Left renal cortex interstitium (tissue), 4 donors: ENCODE measurements at places on chromosomes 5 and 9.

DNA sequence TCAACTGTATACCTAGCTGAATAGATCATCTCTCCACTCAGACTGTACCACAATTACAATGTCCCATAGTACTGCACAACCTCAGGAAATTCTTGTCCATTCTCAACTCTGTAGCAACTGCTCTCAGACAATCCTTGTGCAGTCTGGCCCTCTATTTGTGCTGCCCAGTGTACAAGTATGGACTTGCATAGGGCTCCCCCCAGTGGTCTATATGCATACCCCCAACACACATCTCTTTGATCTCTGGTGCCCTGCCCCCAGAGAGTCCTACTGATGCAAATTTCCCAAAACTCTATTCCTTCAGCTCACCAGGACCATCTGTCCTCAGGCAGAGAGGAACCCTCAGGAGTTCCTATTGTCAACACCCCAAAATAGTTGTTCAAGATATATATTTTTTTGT is 205.3 kb downstream of the SLCO4C1 start:
- DNase-seq = no peak

GRCh38 chr5:77431286-77431685 is 60.8 kb downstream of the WDR41 start:
- no peak for DNase-seq

GRCh38 chr5:97010606-97011005 is 74.7 kb downstream of the LNPEP start:
- no peak for DNase-seq

DNA sequence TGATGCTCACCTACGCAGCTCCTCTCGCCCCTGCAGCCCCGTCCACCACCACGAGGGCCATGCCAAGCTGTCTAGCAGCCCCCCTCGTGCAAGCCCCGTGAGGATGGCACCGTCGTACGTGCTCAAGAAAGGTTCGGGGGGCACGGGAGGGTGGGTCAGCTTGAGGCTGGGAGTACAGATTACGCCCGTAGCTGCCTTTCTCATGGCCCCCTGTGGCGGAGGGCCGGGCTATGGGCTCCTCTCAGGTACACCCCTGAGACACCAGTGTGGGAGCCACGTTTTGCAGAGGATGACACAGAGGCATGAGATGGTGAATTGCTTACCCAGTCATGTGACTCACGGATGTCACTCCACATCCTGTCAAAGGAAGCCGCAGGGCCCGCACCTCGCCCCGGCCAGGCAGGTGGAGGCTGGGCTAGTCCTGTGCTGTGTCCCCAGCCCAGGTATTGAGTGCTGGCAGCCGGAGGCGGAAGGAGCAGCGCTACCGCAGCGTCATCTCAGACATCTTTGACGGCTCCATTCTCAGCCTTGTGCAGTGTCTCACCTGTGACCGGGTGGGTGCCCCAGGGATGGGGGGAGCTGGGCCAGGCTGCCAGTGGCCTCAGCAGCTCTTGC is 33.7 kb downstream of the USP20 start:
- DNase-seq = no peak

DNA sequence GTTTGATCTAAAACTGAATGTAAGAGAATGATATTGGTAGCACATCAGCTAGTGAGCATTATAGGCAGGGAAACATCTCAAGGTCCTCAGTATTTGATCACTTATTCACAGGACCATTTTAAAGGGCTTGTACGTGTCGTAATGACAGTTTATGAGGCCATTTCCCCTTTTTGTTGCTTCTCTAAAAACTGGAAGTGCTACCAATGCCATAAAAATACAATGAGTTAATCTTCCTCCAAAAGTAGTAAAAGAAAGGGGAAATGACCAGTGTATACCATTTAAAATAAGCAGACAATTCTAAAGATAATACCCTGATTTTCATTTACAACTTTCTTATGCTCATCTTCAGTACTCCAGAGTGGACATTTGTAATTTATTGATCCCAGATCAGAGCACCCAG is 285.8 kb upstream of the PCSK5 start:
- DNase-seq = no peak

DNA sequence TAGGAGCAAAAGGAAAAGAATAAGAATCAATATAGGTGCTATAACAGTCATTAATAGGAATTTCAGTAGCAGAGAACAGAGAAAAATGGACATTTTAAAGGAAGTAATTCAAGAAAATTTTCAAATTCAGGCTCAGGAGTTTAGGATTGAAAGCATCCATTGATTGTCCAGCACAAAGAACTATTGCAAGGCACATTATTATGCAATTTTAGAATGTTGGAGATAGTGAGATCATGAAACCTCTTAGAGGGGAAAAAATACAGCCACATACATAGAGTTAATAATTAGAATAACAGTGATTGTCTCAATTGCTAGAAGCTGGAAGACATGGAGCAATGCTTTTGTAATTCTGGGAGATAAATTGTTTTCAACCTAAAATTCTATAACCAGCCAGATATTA is 31.5 kb downstream of the CNTLN start:
- no peak for DNase-seq

- no peak for DNase-seq
These were observed 372.3 kb downstream of the SPOCK1 start for GRCh38 chr5:137126829-137127228.

DNA sequence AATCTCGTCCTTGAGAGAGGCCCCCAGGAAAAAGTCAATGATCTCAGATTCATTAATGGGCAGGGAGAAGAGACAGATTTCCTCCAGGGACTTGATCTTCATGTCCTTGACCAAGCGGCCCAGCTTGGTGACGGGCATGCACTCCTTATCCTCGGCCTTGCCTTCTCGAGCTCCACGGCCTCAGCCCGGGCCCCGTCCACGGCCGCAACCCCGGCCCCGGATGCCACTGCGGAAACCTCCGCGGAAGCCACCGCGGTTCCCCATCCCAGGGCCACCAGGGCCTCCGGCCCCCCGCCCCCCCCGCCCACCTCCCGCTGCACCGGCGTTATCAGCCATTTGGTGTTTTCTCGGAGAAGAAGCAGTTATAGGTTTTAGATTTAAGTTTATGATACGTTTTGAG is 18.3 kb downstream of the INVS start:
- no peak for DNase-seq

DNA sequence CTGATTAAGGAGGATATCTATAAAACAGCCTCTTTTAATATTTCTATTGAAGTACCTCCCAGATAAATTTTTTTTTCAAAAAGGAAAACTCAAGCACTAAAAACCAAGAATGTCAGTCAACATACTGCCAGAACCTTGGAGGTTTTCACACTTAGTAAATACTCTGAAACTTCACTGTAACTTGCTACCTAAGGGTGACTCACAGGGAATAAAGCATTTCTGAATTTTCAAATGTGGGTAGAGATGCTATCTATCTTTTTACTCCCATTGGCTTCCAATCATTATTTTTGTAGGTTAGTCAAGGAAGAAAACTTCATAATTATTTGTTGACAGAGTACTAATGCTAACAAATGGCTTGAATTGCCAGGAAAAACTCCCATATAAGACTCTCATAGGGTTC is 46.1 kb downstream of the SLC25A46 start:
- DNase-seq = no peak

DNA sequence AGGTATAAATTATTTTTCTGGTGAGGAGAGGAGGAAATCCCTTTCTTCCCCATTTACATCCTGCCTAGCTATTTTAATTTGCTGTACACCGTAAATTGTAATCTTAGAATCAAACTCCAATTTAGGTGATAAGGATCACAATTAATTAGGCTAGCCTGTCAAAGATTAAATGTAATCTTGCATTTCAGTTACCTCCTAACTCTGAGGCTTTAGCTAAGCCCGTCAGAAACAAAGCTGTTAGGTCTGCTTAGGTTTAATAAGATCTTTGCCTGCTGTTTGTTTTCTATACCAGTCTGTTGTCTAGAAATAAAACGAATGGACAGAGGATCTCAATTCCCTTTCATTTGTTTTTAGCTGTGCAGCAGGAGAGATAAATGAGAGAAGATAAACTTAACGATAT is 51.5 kb downstream of the PIK3R1 start:
- DNase-seq = no peak

DNA sequence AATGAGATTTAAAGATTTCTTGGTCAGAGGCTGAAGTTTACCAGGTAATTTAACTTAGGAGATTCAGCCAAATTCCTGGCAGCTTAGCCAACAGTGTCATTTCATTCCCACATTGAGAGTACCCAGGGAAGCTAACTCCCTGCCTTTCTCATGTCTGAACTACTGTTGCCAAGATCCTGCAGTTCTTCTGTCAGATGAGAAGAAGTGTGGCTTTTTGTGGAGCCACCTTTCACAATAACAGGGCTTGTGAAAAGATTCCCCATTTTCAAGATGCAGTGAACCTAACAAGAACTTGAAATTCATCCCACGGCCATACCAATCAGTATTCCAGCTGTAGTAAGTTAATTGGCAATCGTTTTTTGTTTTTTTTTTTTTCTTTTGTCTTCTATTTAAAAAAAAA is 176.4 kb downstream of the XRCC4 start:
- DNase-seq = no peak

DNA sequence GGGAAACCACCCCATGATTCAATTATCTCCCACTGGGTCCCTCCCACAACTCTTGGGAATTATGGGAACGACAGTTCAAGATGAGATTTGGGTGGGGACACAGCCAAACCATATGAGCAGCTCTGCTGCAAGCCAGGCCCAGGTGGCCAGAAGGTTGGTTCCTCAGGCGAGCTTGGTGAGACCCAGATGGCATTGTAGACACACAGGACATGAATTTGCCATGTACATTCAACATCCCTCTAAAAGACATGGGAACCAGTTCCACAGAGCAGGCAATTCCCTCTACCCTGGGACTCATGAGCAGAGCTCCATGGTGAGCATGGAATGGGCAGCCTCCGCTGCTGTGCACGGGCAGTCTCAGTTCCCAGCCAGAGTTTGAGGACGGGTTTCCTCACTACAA is 53.3 kb downstream of the NSUN2 start:
- no peak for DNase-seq

DNA sequence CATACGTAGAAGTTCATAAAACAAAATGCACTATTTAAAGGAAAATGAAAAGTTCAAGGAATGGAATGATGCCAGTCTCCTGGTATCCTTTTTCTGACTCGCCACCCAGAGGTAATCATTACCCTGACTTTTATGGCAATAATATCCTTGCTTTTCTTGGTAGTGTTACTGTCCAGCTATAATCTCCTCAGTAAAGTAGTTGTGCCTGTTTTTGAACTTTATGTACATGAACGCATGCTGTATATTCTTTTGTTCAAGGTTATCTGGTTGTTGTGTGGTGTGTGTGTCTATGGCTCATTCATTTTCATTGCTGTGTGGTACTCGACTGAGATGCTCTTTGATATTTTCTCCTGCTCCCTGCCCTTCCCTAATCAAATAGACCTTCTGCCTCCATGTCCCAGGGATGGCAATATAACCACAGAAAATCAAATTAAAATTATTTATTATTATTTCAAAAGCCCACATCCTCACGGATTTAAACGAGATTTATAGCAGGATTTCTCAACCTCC is 29.2 kb upstream of the FBP1 start:
- DNase-seq = no peak

DNA sequence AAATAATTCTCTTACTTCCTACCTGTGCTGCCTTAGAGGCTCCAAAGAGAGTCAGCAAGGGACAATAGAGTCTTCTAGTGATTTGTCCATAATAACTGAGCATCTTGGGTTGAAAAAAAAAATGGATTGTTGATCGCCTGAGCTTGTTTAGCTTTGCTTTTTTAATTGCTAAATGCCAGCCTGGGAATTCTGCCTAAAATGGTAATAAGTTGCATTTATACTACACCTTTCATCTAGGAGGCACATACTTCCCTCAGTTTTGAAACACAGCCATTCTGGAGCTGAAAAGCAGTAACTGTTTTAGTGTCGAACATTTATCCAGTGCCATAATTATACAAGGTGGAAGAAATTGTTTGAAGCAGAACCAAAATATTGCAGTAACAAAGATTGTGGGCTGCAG is 421.3 kb downstream of the CAAP1 start:
- no peak for DNase-seq

DNA sequence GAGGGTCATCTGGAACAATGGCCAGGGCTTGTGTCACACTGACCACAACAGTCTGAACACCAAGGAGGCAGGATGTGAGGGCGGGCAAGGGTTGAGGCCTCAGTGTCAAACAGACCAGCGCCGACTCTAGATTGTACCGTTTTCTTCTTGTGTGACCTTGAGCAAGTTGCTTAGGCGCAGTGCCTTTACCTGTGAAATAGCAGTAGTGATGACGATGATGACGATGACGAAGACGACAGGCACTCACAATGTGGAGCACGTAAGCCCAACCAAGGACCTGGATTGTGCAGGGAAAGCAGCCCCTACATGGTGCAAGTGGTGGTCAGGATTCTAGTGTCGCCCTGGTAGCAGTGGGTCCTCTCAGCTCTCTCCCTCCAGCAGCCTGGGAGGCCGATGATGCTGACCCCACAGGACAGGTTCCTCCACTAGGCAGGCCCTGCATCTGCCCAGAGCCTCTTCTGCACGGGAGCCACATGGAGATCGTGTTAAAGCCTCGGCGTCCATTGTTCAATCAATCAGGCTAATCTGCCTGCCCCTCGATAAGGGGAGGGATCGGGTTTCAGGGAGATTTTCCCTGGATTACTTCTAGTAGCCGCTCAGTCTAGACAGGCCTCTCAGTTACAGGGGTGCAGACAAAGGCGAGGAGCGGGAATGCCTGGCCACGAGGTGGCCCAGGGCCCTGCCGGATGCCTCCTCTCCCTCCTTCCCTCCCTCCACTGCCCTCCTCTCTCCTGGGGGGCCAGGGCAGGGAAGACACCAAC is 91.7 kb downstream of the MACROH2A1 start:
- no peak for DNase-seq

DNA sequence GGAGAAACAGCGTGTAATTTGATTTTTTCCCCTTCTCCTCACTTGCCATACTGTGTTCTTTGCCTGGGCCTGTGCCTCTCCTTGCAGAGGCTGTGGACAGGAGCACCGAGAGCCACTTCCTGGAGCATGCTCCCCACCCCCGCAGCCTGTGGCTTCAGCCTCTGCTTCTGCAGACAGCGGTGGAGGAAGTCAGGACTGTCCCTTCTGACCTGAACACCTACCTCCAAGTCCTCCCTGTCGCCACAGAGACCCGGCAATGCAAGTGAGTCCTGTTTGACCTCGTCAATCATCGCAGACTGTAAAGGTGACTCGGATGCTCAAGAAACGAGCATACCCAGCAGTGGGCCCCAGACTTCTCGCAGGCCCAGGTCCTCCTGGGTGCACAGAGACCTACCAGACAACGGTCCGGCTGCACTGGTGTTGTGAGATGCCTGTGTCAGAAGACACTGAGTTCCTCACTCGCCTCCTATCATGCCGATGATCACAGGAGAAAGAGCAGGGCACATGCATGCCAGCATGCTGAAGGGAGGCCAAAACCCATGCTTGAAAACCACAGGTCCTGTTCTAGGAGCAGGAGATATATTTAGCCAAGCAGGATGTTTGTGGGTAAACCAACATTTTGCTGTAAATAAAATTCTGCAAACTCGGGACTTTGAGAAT is 198.8 kb downstream of the AUH start:
- no peak for DNase-seq
